ENCODE measurements at places on chromosomes 16 and 17.

DNA sequence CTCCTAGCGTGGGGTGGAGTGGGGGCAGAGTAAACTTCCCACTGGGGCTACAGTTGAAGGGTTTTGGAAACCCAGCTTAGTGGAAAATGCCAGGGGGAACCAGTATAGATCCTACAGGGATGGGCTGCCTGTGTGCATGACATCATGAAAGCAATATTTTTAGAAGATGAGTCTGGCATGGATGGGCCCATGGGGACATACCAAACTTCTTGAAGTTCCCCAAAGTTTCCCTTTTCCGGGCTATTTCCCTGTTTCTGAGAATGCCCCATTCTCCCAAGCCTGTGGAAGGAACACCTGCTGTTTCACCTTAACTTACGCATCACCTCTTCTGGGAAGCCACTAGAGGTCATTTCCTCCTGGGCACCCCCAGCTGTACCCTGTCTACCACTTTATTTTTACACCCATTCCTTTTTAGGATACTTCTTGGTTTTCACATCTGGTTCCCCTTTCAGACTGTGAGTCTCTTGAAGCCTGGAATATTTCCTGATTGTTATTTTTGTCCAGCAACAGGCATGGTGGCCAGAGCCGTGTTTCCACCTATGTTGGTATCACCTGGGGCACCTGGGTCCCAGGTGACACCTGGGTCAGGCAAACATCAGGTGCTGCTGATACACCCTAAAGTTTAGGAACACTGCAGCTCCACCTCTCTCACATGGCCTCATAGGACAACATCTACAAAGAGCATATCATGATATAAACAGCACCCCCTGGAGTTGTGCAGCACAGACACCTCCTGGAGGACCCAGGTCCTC is 9.8 kb downstream of the SOCS3 start:
- no peak for DNase-seq

DNA sequence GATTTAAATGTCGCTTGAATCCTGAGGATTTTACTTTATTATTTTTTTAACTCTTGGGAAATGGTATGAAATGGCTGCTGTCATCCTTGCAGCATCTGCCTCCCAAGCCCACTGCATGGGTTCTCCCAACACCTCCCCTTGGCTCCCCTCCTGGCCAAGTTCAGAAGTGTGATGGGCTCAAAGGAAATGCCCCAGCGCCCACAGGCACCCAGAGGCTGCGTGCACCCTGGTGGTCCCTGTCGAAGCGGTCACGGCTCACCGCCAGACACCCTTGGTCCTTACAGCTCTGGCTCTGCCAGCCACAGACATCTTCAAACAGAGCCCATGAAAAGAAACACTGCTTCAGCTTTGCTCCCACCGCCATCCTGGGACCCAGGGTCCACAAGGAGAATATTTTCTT is 334.7 kb downstream of the SOX9 start:
- DNase-seq: no peak

GRCh38 chr17:19237389-19238166 is 412 bp downstream of the EPN2 start:
- no peak for DNase-seq

- no peak for DNase-seq
Measured at GRCh38 chr17:80071116-80071841, 30.1 kb upstream of the GAA start.

DNA sequence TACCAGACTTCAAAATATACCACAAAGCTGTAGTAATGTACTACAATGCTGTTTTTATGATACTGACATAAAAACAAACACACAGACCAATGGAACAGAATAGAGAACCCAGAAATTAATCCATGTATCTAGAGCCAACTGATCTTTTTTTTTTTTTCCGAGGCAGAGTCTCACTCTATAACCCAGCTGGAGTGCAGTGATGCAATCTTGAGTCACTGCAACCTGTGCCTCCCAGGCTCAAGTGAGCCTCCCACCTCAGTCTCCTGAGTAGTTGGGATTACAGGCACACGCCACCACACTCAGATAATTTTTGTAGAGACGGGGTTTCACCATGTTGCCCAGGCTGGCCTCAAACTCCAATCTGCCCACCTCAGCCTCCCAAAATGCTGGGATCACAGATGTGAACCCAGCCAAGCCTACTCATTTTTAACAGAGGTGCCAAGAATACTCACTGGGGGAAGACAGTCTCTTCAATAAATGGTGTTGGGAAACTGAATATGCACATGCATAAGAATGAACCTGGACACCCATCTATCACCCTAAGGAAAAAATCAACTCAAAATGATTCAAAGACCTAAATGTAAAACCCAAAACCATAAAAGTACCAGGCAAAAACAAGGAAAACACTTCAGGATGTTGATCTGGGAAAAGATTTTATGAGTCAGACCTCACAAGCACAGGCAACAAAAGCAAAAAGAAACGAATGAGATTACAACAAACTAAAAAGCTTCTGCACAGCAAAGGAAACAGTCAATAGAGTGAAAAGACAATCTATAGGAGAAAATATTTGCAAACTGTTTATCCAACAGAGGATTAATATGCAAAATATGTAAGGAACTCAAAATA is 63.1 kb downstream of the STX8 start:
- no peak for DNase-seq

DNA sequence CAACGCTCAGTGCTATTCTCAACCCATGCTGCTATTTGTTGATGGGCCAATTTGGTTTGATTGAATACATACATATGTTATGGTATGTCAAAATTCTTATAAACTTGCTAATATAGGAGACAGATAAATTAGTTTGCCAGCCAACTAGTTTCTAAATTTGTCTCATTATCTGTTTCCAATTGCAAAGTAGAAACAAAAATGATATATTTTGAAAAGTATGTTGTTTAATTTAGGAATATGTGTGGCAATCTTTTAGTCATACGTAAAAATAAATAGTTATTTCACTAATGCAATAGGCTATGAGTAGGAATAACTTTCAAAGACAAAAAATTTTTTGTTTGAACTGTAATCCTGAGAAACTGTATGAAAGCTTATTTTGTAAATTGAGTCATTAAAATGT is 210.6 kb upstream of the KCNJ16 start:
- no peak for DNase-seq

DNA sequence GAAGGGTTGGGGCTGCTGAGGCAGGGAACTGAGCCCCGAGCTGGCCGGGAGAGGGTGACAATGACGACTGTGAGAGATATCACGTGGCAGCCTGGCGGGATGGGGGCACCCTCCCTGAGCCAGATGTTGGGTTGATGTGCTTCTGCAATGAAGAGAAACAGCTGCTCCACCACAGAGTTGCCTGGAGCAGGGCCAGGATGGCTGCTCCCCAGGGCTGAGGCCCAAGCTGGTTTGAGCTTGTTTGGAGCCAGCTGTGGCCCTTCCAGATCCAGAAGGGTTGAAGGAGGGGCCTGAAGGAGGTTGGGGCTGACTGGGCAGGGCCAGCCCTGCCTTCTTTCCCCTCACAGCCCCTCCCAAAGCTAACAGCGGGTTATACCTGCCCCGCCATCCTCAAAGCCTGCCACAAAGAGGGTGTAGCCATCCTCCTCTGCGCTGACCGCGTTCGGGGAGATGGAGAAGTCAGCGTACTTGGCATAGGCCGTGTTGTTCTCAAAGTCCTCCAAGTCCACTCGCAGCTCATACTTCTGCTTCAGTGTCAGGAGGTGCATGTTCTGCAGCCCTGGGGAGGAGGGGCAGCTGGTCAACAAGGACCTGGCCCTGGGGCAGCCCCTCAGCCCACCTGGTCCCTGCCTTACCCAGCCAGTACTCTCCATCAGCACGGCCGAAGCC is 2.1 kb downstream of the MFAP4 start:
- no peak for DNase-seq

- no peak for DNase-seq
Measured at GRCh38 chr16:88503374-88503770, 50.3 kb downstream of the ZFPM1 start.

GRCh38 chr16:11418506-11418905 is 73.2 kb downstream of the RMI2 start:
- DNase-seq: no peak
